AG09309 (cell line): ENCODE measurements at places on chromosomes 2 and 18.

- DNase-seq, result no peak
Measured at GRCh38 chr2:127054996-127055785, 51.8 kb downstream of the BIN1 start.

- DNase-seq, result no peak
Measured at GRCh38 chr2:112993831-112994230, 11.4 kb upstream of the IL36A start.

DNA sequence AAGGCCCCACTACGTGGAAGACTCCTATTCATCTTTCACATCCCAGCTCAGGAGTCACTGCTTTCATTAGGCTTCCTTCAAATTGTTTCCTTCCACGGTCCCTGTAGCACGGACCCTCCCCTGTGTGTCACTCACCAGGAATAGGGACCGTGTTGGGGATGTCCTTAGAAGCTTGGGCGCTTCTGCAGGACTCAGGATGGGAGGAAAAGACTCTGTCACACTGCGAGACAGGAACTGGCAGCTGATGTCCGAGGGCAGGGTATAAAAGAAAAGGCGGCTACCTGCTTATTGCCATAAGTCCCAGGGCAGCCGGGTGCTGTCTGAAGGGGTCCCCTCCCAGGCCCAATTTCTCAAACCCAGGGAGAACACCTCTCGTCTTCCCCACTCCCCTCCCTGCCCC, 79.1 kb downstream of the BCL2L11 start:
- no peak for DNase-seq

DNA sequence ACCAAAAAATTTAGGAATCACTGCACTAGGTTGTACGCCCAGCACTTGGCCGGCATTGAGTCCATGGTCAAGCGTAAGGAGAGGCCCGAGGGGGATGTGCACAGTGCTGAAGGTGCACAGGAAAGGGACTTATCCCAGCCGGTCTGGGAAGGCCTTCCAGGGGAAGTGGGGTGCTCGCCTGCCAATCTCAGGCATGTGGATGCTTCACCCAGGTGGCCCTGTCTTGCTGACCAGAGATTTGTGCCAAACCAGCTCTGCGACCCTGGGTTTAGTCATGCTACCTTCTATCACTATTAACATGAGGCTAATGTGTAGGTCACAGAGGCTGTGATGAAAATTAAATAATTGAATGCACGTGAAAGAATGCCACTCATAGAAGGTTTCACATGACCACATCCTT, 1.7 kb upstream of the ITM2C start:
- DNase-seq, result no peak

GRCh38 chr2:55403256-55403998, 16.2 kb downstream of the CCDC88A start:
- DNase-seq, result no peak

- DNase-seq, result no peak
Measured at GRCh38 chr2:176234156-176234555, 35.1 kb upstream of the MTX2 start.

- peak; percentile 59 for DNase-seq
Measured at GRCh38 chr2:198374375-198375082, 570.1 kb downstream of the PLCL1 start.

DNA sequence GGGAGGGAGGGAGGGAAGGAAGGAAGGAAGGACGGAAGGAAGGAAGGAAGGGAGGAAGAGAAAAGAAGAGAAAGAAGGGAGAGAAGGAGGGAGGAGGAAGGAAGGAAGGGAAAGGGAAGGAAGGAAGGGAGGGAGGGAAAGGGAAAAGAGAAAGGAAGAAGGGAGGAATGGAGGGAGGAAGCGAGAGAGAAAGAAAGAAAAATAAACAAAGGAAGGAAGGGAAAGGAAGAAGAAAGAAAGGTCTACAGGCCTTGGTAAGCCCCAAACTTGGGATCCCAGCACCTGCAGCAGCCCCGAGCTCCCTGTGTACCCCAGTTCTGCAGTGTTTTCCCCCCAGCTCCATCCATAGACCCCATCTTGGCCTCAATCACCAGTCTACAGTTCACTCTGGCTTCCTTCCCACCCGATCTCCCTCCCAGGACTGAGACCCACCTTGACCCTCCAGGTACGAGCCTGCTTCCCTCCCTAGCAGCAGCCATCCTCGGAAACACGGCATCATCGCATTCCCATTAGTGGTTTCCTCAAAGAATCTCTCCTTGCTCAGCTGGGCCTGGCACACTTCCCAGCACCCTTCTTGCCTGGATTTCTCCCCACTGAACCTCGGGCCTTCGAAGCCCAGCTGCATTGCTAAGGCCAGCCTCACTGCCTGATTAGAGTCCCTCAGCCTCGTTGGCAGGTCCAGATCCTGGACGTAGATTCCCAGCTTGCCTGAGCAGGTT, 46.1 kb upstream of the SH3BP4 start:
- no peak for DNase-seq

DNA sequence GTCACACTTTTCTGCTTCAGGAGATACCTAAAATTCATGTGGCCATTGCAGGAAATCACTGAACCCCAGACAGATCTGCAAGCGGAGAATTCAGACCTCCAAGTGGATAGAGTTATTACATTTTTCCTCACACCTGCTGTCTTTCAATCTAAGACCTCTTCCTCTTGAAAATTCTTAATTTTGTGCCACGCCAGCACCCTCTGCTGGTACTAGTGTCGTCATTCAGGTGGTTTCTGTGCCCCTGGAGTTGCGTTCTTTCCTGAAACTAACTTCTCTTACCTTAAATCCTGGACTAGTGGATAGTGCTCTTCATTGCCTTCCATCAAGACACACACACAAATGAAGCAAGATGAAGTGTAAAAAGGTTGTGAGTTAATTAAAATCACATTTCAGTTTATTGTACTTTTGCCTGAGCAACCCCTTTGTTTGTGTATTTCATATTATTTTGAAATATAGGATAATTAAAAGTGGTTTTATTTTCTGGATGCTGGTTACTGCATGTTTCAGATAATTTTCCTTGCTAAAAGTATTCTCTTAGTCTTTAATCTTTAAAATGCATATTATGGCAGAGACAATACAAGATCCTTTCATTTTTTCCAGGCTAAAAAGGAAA, 1.6 kb upstream of the DNER start:
- DNase-seq, result no peak
